ENCODE measurements at places on chromosomes 1 and 21.

- no peak for DNase-seq
Observed at GRCh38 chr1:230300322-230301301, 125.5 kb downstream of the PGBD5 start.

DNA sequence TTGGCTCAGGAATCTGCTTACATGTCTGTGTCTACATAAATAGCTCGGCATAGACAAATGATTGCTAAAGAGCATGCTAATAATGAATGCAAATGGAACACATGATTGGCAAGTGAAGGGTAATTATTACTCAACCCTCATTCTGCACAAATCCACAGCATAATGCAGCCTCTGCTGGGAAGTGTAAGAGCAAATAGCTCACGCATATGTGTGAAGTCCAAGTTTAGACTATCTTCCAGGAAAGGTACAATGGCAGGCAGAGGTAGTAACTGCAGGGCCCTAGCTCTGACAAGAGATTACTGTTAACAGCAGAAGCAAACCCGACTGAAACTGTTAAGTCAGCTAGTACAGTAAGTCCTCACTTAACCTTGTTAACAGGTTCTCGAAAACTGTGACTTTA lies 7.0 kb upstream of the IL6R start:
- no peak for DNase-seq

GRCh38 chr21:44537930-44538911 lies 1.8 kb downstream of the KRTAP10-1 start:
- no peak for DNase-seq

DNA sequence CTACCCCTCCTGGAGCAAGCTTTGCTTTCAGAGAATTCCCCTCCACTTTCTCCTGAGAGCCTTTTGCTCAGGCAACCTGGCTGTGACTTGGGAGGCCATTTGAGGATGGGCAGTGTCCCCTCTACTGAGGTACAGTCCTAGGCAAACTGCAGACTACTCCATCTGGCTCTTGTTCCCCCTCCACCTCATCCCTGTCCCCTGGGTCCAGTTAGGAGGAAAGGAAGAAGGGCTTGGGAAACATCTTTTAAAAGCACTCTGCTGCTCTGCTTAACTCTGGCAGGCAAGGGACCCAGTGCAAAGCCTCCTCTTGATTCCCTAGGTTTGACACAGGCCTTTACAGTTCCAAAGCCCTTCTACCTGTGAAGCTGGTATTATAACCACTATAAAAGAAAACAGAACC lies 108.2 kb downstream of the NAV1 start:
- DNase-seq: no peak

- DNase-seq: no peak
Observed at GRCh38 chr1:24564695-24565094, 8.8 kb downstream of the NCMAP start.

- no peak for DNase-seq
Observed at GRCh38 chr1:112889052-112889768, 66.8 kb downstream of the SLC16A1 start.

- no peak for DNase-seq
Observed at GRCh38 chr21:37367703-37368540, 1.3 kb downstream of the DYRK1A start.

- DNase-seq: no peak
Observed at GRCh38 chr1:15422871-15423270, 13.2 kb downstream of the EFHD2 start.

GRCh38 chr1:207883104-207883651 lies 27.7 kb downstream of the CD34 start:
- no peak for DNase-seq

GRCh38 chr1:224852901-224853568 lies 76.4 kb upstream of the DNAH14 start:
- DNase-seq: no peak

DNA sequence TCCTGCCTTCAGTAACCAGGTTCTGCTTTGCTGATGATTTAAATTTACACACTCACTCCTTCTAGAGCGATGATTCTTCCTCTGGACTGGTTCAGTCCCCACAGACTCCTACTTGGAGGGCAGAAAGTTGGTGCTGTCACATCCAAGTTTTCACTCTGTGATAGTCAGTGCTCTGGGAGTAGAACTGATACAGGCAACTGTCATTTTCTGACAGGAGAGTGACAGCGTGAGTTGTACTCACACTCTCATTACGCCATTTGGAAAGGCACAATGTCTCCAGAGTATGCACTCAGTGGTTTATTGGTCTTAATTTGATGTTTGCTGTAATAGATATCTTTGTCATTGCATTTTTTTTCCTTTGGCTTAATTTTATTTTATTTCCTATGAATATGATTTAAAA lies 96.0 kb downstream of the GRIK1 start:
- no peak for DNase-seq

- no peak for DNase-seq
Observed at GRCh38 chr1:161008869-161009510, 12.0 kb downstream of the F11R start.

GRCh38 chr1:29966526-29967045 lies 730.3 kb downstream of the PTPRU start:
- DNase-seq: no peak

GRCh38 chr1:70987497-70987896 lies 60.1 kb downstream of the PTGER3 start:
- DNase-seq: no peak

- no peak for DNase-seq
Observed at GRCh38 chr1:118321840-118322239, 136.8 kb upstream of the SPAG17 start.

GRCh38 chr1:44390277-44390676 lies 14.8 kb upstream of the RNF220 start:
- peak; percentile 59 for DNase-seq

- DNase-seq: no peak
Observed at GRCh38 chr1:106793651-106794050, 262.8 kb upstream of the PRMT6 start.

GRCh38 chr1:246069581-246069980 lies 437.5 kb downstream of the SMYD3 start:
- no peak for DNase-seq

DNA sequence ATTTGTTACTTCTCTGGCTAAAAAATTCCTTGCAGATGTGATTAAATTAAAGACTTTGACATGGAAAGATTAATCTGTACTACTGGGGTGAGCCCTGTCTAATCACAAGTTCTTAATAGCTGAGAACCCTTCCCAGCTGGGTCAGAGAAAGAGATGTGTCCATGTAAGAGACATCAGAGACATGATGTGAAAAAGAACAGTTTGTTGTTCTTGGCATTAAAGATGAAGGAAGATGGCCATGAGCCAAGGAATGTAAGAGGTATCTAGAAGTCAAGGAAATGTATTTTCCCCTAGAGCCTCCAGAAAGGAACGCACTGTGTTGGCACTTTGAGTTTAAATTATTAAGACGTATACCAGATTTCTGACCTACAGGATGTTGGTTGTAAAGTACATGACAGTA lies 1271.5 kb upstream of the PRMT6 start:
- no peak for DNase-seq

- DNase-seq: no peak
Observed at GRCh38 chr1:226984521-226985238, 44.6 kb downstream of the COQ8A start.

- DNase-seq: no peak
Observed at GRCh38 chr1:199151634-199152425, 513.0 kb downstream of the PTPRC start.

GRCh38 chr1:4657960-4658541 lies 3.6 kb downstream of the AJAP1 start:
- DNase-seq: no peak

DNA sequence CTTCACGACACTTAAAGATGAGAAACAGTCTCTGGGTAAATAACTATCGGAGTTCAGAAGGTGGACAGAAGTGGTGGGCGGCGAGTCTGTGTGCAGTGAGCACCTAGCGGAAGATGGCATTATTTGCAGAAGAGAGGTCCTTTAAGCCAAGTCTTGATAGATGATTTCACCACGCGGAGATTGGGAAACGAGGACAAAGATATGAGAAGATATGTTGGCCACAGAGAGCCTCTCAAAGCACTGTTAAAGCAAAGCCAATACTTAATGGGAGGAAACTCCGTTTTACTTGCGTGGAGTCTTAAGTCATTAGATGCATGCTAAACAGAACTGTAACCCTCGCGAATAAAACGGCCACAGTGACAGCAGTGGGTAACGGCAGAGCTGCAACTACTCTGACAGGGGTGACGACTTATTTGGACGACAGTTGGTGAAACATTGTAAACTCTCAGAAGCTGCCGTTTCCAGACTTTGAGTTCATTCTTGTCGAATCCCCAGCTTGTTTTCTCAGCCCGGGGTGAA lies 577 bp upstream of the CEP350 start:
- DNase-seq: peak; percentile 12

DNA sequence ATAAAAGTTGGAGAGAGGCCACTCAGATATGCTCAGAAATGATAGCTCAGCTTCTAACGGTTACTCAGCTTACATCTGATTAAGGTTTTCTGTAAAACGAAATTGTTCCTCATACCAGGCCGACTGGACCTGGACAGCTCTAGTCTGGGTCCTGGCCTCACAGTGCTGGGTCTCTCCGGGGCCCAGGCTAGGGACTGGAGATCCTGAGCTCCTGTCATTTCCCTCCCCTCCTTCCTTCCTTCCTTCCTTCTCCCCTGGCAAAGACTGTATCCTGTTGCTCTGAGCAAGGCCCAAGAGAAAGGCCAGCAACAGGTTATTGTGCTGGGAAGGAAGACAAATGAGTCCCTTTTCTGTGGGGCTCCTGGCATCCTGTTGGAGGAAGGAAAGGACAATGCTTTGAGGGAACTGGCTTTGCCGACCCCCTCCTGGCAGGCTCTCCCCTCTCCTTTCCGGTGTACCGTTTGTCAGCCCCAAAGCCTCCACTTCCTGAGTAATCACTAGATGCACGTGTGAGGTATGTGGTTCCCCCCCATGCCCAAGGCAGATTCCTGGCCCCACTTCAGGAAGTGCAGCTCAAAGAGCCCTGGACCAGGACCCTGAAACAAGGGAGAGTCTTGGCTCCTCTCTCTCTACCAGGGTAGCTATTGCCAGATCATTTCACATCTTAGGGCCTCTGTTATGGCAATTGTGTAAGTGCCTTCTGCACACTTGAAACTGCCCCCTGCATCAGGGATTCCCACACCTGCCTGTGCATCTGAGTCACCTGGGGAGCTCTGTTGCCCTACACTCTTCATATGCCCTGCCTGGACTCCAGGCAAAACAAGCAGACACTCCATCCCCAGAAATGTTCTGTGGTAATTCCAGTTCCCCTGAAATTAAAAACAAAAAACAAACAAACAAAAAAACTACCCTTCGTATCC lies 212.7 kb upstream of the FGGY start:
- DNase-seq: no peak

GRCh38 chr1:18237371-18237770 lies 129.8 kb downstream of the IGSF21 start:
- no peak for DNase-seq

DNA sequence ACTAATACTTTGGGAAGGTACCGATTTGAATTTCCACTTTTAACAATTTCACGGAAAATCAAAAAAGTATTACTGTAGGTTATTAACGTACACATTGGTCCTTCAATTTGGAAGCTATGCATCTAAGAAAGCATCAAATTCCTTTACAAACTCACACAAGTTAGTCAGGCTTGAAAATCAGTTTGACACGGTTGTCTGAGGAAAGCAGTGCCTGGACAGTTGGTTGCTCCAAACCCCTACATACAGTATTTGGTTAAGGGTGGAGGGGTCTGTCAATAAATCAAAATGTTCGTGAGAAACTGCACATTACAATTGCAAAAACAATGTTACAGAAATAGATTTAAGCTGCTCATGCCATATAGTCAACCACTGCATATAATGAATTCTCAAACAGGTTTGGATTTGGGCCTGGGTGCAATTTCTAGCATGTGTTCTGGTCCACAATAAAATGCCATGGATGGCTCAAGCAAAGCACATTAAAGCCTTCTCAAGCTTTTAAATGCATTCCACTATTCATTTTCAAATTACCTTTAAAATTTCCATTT lies 19.9 kb upstream of the RBM34 start:
- DNase-seq: no peak

DNA sequence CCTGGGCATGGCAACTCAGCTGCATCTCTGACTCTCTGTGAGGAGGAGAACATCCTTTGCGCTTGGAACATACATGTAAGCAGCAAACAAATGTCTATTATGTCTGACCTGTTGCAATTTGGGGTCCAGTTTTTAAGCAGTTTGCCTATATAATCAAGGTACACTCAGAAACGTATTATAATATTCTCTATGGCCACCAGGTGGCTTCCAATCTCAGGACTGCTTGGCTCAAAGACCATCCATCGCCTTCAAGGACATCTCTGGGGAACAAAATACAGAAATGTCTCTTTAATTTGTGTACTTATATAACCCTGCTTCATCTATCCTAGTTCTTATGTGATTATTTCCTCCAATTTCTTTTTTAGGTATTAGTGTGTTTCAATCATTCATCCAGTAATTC lies 227.2 kb downstream of the OLFM3 start:
- DNase-seq: no peak

- DNase-seq: no peak
Observed at GRCh38 chr1:101242324-101243050, 5.7 kb downstream of the S1PR1 start.

DNA sequence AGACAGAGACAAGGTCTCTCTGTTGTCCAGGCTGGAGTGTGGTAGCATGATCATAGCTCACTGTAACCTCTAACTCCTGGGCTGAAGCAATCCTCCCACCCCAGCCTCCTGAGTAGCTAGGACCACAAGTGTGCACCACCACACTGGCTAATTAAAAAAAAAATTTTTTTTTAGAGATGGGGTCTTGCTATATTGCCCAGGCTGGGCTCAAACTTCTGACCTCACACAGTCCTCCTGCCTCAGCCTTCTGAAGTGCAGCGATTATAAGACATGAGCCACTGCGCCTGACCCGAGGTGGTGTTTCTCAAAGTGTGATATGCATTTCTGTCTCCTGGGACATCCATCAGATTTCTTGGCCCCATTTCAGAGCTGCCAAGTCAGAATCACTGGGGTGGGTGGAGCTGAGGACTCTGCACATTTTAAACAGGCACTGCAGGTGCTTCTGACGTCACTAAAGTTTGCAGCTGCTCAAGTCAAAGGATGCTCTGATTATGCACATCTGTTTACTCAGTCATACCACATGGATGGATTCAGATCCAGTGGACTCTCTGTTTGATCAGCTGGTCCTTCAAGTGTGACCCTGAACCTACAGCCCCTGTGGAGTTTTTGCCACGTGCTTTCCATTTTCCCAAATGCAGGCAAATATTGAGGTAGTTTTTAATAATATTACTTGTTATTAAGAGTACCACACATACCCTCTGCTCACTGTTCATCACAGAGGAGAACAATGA lies 21.4 kb downstream of the TGFB2 start:
- no peak for DNase-seq

GRCh38 chr21:37028570-37028969 lies 22.1 kb downstream of the RIPPLY3 start:
- no peak for DNase-seq

- DNase-seq: no peak
Observed at GRCh38 chr21:44730951-44731579, 19.7 kb upstream of the TSPEAR start.

GRCh38 chr21:46425041-46425440 lies 33.6 kb upstream of the DIP2A start:
- no peak for DNase-seq

GRCh38 chr1:152777510-152778137 lies 2.7 kb downstream of the LCE1F start:
- no peak for DNase-seq

GRCh38 chr21:37076087-37076850 lies 3.2 kb downstream of the TTC3 start:
- no peak for DNase-seq

Measured in AG04449 (cell line).